ENCODE measurements at places on chromosomes 6 and 20.

DNA sequence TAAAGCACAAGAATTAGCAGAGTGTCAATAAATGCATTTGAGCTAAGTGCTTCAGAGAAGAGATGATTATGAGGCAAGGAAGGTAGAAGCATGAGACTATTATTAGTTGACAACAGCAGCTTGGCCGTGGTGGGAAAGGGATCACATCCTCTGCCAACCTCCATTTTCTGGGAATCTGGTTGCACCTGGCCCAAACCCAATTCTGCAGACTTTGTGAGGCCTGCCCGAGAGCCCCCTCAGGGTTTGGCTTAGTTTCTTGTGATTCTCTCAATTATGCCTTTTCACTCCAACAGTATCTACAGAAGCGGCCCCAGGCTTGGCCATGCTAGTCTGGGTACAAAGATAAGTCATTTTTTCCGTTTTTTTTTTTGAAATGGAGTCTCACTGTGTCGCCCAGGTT is 111.0 kb upstream of the B3GAT2 start:
- no peak for DNase-seq

DNA sequence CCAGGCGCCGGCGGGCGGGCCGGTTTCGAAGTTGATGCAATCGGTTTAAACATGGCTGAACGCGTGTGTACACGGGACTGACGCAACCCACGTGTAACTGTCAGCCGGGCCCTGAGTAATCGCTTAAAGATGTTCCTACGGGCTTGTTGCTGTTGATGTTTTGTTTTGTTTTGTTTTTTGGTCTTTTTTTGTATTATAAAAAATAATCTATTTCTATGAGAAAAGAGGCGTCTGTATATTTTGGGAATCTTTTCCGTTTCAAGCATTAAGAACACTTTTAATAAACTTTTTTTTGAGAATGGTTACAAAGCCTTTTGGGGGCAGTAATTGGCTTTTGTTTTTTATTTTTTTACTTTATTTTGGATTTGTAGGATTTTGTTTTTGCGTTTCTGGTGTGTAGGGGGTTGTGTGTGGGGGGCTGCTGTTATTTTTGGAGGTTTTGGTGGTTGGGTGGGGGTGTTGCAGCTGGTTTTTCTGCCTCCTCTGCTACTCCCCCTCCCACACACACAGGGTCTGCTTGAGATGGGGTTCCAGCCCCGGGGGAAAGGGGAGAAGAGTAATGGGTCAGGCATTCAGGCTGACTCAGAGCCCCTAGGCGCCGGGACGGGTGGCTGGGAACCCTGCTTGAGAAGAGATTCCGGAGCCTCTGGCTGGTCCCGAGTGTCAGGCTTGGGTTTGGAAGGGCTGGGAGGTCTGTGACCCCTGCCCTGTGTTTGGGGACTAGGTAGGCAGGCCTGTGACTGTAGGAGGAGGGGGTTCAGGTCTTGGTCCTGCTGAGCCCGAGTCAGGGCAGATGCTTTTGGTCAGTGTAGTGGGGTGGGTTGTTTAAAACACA is 2.0 kb downstream of the CEBPB start:
- DNase-seq, result peak; percentile 61

GRCh38 chr6:70459235-70459634 is 45.9 kb downstream of the FAM135A start:
- DNase-seq, result no peak

DNA sequence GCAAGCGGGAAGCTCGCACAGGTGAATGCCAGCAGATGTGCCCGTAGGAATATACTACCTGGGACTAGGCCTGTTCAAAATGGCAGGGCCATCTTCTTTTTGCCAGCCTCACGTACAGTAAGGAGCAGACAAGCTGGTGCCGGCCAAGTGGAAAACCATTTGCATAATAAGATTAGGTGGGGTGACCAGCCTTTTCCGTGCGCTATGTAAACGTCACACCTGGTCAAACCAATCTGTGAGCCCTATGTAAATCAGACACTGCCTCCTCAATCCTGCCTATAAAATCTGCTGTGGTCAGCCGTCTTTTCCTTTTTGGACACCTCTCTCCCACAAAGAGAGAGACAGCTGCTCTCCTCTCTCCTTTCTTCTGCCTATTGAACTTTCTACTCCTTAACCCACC is 60.8 kb upstream of the TMEM30A start:
- DNase-seq, result no peak

- no peak for DNase-seq
Observed at GRCh38 chr6:4637691-4638433, 138.3 kb upstream of the CDYL start.
